Activated naive CD4-positive, alpha-beta T cell treated with anti-CD3 and anti-CD28 coated beads for 36 hours (primary cell): ENCODE measurements at places on chromosomes 4 and X.

DNA sequence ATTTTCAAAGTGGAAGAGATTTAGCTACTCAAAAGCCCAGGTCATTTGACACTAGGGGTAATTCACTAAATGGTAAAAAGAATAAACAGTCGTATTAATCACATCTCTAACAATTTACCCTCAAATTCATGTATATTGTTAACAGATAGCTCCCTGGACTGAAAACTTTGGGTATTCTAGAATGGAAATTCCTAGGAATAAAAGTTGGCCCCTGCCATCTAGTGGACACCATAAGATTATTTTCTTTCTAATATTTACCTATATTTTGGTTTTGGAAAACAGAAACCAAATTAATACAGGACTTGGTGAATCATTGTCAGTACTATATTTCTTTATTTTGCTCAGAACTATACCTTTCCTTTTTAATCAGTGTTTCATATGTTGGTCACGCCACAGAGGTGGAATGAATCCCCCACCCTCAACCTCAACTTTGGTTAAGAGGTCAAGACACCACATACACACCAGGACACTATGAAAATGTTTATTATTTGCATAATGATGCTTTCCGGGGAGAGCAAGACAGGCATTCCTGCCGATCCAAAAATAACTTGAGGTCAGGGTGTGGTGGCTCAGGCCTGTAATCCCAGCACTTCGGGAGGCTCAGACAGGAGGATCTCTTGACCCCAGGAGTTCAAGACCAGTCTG lies 96.2 kb upstream of the APOOL start:
- no peak for DNase-seq

GRCh38 chrX:96707804-96708203 lies 23.2 kb downstream of the DIAPH2 start:
- no peak for DNase-seq

GRCh38 chr4:109022961-109023360 lies 260.1 kb upstream of the ETNPPL start:
- DNase-seq: no peak

- DNase-seq: no peak
Measured at GRCh38 chr4:189202869-189203271, 737.8 kb upstream of the FRG1 start.

DNA sequence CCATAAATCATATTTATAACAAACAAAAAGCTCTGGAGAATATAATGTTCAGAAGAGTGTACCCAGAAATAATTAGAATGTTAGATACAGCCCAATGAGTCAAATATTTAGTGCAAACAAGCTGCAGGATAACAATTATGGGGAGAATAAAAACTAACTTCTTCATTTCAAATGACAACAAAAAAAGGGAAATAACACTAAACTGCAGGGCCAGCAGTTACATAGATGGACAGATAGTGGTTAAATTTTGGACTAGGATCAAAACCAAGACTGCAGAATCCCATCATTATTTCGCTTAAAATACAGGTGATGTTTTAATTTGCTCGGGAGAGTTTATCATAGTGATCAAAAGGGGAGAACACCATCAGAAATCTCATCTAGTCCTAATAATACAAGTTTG lies 617 bp upstream of the GPR34 start:
- no peak for DNase-seq

DNA sequence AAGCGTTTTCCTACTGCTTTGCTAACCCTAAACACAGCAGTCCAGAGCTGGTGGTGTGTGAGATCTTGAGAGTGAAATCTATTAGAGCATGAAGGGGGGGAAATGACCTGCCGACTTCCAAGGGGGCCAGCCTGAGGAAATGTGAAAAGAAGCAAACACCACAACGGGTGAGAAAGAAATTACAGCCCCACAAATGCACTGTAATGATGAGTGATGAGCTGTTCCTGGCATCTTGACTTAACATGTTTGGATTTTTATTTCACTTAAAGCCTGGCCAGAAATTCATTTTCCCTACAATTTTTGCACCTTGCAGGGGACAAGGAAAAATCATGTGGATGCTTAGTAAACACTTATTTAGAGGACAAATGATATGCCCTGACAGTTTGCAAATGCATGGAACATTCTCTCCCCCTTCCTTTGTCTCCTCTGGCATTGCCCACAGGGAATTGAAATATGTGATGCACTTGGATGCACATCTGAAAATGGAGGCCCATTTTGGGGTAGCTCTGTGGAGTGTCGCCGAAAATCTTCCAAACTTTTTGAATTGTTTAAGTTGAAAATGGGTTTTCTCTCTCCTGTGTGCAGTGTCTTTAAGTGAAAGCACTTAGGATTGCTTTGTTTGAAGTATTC lies 84.3 kb upstream of the TMEM150C start:
- DNase-seq: no peak

DNA sequence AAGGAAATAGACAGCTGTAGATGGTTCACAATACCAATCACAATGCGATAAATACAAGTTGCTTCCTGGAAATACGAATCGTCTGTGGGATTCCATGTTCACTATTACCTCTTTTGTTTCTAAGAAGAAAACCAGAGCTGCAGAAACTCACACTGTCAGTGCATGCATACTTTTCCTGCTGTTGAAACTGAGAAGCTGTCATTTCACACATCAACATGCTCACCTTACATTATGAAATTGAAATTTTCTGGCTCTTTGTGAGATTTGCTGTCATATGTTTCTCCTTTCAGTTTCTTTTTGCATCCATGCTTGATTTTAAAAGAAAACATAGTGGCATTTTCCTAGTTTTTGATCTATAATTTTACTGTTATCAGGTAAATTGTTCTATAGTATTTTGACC lies 418.3 kb upstream of the HTR2C start:
- DNase-seq: no peak

DNA sequence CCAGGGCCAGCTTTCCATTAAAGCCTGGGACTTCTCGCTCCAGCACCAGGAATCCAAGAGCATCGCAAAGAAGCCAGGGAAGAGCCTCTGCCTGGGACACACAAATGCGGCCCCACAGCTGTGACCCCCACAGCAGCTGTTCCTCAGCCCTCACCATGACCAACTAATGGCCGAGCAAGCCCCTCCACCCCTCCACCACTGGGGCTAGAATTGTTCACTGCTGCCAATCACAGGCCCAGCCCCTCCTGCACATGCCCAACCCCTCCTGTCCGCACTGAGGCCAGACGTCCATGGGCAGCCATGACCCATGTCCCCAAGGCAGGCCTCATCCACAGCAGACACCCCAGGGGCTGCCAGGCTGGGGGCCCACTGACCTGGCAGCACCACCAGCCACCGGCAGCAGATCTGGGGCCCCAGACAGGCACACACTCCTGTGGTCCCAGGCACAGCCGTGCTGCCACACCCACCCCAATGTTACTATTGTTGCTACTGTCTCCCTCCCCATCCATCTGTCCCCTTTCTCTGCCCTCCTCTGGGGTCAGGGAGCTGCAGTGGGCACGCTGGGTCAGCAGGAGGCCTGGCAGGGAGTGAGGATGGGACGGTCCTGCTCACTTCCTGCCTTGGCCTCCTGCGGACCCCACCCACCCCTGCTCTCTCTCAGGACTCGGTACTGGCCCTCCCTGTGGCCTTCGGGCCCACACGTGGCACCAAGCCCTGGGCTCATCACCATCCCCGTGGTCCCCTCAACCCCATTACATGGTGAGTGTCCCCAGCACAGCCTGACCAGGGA lies 56.0 kb downstream of the ZFYVE28 start:
- DNase-seq: no peak

DNA sequence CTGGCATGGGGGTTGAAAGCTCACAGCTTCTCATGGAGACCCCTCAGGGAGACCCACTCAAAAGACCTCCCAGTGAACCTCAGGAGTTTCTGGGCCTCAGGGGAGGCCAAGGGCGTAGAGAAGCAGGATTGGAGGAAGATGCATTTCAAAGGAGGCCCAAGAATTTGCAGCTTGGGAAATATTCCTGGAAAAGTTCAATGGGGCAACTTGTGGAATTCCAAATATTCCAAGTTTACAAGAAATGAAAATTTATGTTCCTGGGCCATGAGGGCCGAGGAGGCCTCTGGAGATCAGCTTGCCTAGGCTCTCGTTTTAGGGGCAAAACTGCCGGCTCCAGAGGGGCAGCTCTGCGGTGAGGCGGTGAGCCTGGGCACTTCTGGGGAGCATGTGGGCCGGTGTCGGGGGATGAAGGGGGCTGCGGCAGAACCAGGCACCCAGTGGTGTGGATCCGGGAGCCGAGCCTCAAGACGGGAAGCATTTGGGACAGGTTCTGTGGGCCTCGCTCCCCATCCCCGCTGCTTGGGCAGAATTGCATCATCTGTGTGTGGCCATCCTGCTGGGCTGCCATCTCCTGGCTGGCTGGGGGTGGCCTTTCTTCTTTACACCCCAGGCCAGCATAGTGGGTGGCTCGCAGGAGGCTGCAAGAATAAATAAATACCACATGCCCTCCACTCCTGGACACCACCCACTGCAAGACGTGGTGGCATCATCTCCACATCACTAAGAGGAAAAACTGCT lies 54.6 kb upstream of the GPR78 start:
- DNase-seq: no peak
